Endothelial cell of umbilical vein (primary cell): ENCODE measurements at places on chromosomes 2 and 18. TPM values are rescaled to one million over a fixed set of nuclear protein-coding genes. Genes with fewer than 3 reads are reported as not detected.

ADGRF3 gene
- total RNA-seq: 0.18 and 0.73 TPM in 2 replicates

- DNase-seq: no peak
Measured at GRCh38 chr2:109005686-109006204, 16.7 kb upstream of the EDAR start.

DNA sequence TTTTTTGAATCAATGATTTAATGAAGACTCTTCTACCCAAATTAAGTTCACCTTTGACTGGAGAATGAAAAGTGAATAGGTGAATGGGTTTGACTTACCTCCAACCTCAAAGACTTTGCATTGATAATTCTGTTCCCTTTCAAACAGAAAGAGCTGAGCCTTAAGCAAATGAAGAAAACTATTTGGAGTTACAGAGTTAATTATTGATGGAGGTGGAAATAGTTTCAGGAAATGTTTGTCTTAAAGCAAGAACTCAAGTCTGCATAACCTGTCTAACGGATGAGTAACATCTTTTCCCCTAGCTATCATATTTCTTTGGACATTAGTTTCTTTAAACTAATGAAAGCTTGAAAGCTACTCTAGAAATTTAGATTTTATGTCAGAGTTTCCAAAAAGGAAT, 166.5 kb downstream of the CERS6 start:
- DNase-seq: no peak

DNA sequence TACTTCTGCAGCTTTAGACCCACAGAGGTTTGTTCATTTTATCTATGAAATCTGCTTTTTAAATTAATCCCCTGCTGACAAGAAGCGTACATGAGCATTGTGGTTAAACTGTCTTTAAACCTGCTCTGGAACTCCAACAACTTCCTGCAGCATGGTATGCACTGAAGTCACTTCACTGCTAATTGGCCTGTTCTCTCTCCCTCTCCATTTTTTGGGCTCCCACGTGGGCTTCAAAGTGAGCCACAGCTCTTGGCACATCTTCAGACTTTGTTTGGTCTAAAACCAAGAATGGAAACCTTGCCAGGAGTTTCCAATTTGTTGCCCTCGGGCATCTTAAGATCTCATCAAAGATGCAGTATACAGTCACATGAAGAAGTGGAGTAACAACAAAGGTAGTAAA, 311.4 kb downstream of the LRRTM1 start:
- no peak for DNase-seq

DNA sequence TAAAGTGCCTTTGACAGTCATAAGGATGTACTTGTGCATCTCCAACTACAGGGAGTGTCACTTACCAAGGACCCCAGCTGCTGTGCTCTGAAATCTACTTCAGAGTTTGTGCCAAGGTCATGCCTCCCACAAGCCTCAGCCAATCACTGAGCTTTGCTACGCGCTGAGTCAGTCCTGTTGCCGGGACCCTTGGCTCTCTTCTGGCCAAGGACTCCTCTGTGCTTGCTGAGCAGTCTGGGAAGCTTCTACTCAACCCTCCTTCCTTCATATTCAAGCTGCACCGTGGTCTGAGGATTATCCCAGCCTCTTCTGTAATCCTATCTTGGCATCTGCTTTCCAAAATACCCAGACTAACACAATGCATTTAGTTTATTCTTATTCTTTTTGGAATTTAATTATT, 398.9 kb upstream of the FANCL start:
- DNase-seq: no peak

CD207 gene
- not detected in 2 replicates for total RNA-seq

OTX1 gene
- total RNA-seq: 0.30 TPM in 1 of 2 replicates, not detected in the other

- DNase-seq: no peak
Measured at GRCh38 chr2:86107031-86107430, 996 bp downstream of the PTCD3 start.

GRCh38 chr2:96082211-96083063, 33.9 kb downstream of the ADRA2B start:
- no peak for DNase-seq

FAM228A gene
- total RNA-seq: 1.00 TPM in 1 of 2 replicates, not detected in the other

TAF4B gene
- total RNA-seq: 1.2 and 2.0 TPM in 2 replicates

HAAO gene
- 0.60 and 0.82 TPM in 2 replicates for total RNA-seq

DYNAP gene
- not detected in 2 replicates for total RNA-seq

BOLL gene
- not detected in 2 replicates for total RNA-seq

- peak; percentile 31 for DNase-seq
Measured at GRCh38 chr2:162888652-162889051, 50.1 kb upstream of the KCNH7 start.

DNA sequence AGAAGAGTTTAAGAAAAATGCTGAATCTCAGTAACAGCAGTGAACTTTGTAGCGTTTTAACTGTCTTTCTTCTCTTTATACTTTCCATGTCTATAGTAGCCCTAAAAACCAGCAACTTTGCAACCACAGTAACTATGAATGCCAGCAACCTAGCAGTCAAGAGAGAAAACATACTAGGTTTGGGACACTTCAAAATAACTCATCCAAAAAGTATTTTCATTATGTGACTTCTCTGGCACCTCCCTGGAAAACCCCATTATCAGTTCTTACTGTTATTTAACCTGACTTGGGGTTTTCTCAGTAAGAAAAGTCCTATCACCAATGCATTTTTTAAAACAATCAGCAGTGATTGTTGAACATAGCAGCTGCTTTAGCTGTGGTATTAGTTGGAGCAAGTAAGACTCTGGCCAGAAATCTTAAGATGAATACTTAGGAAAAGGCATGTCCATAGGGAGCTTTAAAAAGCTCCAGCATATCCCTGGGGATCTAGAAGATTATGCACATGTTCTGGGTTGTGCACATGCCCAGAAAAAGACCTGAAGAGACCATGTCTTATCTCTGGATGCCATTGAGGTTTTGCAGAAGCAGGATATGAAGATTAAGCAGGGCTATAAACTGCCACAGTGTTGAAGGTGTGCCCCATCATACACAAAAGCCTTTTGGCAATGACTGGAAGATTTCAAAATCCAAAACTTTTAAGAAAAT, 411.3 kb downstream of the CMPK2 start:
- DNase-seq: no peak

CREB1 gene
- 69.3 and 71.1 TPM in 2 replicates for total RNA-seq

RBM45 gene
- total RNA-seq: 11.2 and 12.4 TPM in 2 replicates

GRCh38 chr2:85504778-85505261, 34.1 kb upstream of the MAT2A start:
- peak; percentile 96 for DNase-seq

- DNase-seq: no peak
Measured at GRCh38 chr2:118114863-118115262, 26.6 kb downstream of the INSIG2 start.

DNA sequence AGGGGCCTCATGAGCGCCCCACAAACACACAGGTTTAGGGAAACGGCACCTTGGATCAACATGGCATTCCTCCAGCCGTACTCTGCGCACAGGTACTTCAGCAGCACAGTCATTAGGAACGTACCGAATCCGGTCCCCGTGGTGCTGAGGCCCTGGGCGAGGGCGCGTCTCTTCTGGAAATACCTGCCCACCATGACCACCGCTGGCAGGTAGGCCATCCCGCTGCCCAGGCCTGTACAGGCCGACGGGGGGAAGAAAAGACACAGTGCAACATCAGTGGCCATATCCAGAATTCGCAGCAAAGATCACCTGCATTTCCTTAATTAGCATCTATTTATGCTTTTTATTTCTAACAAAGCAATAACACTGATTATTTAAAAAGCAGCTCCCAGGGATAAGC, 22.2 kb downstream of the SLC16A14 start:
- no peak for DNase-seq

GRCh38 chr2:198287706-198288105, 483.3 kb downstream of the PLCL1 start:
- no peak for DNase-seq

CRYGC gene
- not detected in 2 replicates for total RNA-seq

GRCh38 chr2:239606741-239607516, 206.1 kb upstream of the HDAC4 start:
- DNase-seq: no peak

DNA sequence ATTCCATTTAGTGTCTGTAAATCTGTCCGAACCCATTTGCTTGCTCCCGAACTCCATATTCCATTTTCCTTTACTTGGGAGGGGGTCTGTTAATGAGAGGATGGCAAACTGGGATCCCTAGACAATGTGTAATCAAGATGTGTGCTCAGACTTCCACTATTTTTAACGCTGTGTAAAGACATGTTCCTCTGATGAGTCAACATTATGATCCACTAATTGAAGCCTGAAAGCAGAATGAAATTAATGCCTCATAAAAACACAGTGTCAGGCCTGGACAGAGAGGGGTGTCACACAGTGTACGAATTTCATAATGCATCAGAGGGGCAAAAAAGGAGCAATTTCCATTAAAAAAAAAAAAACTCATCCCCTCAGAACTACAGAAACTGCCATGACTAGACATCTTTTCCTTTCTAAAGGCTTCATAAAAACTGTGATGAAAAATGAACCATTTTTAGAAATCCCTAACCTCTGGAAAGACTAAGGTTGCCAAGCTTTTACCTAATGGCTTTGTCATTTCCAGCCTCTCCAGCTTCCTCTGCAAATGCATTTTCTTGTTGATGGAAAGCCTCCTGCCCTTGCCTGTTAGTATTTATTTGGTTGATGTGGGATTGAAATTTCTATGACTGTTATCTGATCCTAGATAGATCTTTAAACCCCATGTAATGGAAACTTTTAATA, 209.2 kb upstream of the DCC start:
- no peak for DNase-seq

DNA sequence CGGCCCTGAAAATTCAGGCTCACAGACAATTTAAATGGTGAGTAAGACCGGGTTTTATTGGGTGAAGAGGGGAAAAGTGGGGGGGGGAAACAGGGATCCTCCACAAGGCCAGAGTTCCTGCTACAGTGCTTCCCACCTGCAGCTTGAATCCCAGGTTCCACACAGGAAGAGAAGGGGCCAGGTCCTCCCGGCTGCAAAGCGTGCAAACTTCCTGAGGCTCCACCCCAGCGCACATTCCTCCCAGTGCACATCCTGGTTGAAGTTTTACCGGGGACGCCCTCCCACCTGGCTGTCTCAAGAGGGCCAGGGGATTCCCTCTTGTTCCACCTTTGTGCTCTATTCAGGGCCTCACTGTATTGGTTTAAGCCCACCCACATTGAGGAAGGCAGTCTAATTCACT, 347.7 kb upstream of the REG3G start:
- DNase-seq: no peak

GRCh38 chr2:1680222-1681016, 63.9 kb downstream of the PXDN start:
- no peak for DNase-seq

CRYGD gene
- not detected in 2 replicates for total RNA-seq

LONRF2 gene
- total RNA-seq: not detected in 2 replicates

DNA sequence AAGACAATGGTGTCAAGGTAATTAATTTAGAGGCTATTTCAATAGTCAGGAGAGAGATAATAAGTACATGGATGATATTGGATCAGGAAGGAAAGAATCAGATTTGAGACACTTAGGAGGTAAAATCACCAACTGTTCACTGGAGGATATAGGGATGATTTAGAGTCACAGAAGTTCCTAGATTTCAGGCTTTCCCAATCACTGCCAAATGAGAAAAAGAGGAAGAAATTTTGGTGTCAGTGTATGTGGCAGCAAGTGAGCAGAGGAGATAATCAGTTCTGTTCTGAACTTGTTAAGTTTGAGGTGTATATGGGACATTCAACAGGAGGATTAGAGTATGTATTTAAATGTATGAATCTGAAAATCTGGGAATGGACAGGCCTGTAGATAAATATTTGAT, 640.4 kb downstream of the NR4A2 start:
- DNase-seq: no peak

DNA sequence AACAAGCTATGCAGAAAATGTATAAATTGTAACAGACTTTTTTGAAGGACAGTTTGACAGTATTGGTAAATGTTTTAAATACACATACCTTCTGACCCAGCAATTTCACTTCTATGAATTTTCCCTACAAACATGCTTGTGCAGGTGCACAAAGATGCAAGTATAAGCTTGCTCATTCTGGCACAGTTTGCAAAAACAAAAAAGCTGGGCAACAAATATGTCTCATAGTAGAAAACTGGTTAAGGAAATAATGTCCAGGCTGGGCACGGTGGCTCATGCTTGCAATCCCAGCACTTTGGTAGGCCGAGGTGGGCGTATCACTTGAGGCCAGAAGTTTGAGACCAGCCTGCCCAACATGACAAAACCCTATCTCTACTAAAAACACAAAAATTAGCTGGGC, 96.9 kb upstream of the NEDD4L start:
- DNase-seq: no peak

GRCh38 chr2:147689220-147689909, 155.5 kb upstream of the ACVR2A start:
- no peak for DNase-seq

GRCh38 chr2:10139536-10139935, 17.0 kb downstream of the RRM2 start:
- DNase-seq: no peak

SERPINB5 gene
- total RNA-seq: not detected in 2 replicates

GPR55 gene
- total RNA-seq: not detected in 2 replicates

REG1B gene
- not detected in 2 replicates for total RNA-seq

PSD4 gene
- 0.09 and 0.24 TPM in 2 replicates for total RNA-seq

UCN gene
- total RNA-seq: 0.75 TPM in 1 of 2 replicates, not detected in the other

CD8B2 gene
- total RNA-seq: not detected in 2 replicates

DNA sequence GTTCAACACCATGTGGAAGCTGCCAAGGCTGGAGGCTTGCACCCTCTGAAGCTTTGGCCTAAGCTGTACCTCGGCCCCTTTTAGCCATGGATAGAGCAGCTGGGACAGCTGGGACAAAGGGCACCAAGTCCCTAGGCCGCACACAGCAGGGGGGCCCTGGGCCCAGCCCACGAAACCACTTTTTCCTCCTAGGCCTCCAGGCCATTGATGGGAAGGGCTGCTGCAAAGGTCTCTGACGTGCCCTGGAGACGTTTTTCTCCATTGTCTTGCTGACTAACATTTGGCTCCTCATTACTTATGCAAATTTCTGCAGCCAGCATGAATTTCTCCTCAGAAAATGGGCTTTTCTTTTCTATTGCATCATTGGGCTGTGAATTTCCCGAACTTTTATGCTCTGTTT, 13.7 kb downstream of the RAPGEF4 start:
- no peak for DNase-seq

FAP gene
- total RNA-seq: 2.0 TPM in 1 of 2 replicates, not detected in the other

GALNT14 gene
- total RNA-seq: 0.35 and 0.40 TPM in 2 replicates

PPP3R1 gene
- total RNA-seq: 61.9 and 62.2 TPM in 2 replicates

- DNase-seq: no peak
Measured at GRCh38 chr2:150066490-150066889, 421.0 kb downstream of the RND3 start.

DNA sequence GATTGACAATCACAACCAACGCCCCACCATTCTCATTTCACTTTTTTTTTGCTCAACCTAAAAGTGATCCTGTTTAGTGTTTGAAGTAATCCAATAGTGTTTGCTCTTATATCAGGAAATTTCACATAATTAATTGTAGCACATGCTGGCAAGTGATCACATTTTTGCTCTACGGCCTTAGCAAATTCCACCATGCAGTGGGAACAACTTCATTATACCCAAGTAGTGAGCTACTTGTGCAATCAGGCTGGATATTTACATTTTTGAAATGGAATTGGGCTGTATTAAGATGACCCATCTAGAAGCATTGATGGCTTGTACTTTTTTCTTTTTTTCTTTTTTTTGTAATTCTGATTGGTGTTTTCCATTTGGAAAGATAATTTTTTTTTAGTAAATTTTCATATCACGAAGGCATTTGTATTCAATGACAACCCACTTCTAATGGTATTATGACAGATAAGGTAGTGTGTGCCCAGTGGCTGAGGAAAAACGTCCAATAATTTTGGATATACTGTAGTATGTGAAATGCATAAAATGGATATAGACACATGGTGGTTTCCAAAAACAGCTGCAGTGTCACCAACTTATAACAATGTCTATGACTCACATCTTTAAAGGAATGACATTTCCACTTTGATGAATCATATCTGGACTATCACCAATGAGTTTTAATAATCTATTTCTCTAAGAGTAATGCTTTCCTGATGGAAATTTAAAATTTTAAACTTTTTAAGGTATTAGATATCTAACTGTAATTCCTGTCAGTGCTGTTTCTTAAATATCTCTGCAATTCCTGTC, 130.6 kb downstream of the COL6A3 start:
- no peak for DNase-seq
